ENCODE measurements at places on chromosomes 12 and 14.
A peak's percentile ranks its signal among the peaks of the same experiment; 100 is the strongest.

DNA sequence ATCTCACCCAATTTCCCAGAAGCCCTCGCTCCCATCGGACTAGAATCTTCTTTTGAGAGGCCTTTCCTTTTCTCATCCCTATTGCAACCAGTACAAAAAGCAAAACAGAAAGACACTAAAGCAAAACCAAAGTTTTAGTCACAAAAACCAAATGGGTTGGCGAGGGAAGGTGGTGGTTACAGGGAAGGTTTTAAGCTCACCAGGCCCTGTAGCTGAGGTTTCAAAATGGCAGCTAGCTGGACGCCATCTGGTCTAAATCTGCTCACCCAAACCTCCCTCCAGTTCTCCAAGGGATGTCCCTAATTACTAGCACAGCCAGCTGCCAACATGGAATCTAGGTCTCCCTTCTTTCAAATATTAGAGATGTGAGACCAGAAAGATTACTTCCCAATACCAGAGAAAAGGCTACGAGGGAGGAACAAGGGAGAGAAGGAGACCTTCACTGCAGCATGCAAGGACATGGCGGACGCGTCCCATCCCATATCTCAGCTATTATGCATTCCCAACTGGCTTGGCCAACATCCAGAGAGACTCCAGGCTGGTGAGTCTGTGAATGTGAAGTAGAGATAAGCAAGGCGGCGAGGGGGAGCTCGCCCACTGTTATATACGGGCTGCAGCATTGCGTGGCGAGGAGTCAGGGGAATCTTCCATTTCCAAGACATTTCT, 70.8 kb downstream of the DPF3 start:
- no peak for DNase-seq

DNA sequence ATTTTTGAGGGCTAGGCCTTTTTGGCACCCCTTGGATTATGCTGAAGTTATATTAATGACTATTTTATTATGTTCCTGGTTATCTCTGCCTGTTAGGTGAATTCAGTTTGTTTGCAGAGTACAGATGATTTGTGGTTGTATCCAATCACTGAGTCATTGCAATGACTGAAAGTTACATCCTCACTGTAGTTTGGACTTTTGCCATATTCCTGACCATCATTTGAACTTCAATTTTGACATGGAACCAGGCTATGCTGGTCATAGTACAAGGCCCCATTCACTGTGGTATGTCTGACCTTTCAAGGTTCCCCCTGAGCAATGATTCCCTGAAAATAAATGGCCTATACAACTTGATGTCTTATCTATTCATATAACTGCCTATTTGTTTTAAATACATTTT, 621.0 kb downstream of the CCER1 start:
- DNase-seq, result peak; percentile 4

GRCh38 chr12:93520454-93520853, 52.0 kb upstream of the SOCS2 start:
- no peak for DNase-seq

DNA sequence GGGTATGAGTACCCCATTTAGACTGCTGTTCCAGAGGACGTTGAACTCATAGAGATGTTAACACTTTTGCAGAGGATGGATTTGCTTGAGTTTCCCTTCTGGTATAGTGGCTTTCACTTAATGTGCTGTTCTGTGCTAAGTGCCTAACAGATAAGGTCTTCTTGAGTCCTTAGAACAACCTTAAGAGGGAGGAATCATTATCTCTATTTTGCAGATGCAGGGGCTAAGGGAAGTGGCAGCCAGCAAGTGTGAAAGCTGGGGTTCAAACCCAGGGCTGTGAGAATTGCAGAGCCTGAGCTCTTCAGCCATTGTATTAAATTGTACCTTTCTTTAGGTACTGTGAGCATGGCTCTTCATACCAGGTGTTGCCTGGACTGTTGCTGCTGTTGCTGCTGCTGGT, 122.1 kb upstream of the NRXN3 start:
- DNase-seq, result no peak

GRCh38 chr12:19848421-19848820, 409.1 kb downstream of the AEBP2 start:
- no peak for DNase-seq
